ENCODE measurements at places on chromosomes 2 and 18. TPM values are rescaled to one million over a fixed set of nuclear protein-coding genes. Genes with fewer than 3 reads are reported as not detected.

DNA sequence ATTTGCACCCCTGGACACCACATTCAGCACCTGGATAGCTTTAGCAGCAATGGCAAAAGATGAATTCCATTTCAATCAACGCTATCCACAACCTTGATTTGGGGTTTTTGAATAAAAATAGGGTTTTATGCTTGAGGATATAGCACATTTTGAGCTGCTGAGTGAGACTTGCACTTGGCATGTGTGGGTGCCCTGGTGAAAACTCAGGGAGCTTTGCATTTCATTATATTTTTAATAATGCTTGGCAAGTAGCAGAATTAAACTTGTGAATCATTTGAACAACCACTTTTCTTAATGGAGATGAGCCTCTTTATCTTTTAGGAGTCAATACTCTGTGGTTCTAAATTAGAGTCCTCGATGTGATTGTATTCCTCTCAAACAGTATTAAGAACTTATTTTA, 252.4 kb downstream of the PLCL1 start:
- no peak overlapping the region for H3K27ac ChIP-seq
- no peak overlapping the region for H3K4me3 ChIP-seq
- no peak for DNase-seq
- no peaks in the 10 kb centered on the region for H3K4me1 ChIP-seq
- H3K36me3 ChIP-seq, result no peaks in the 10 kb centered on the region

GRCh38 chr2:21263622-21264021, 139.9 kb downstream of the TDRD15 start:
- no peaks in the 10 kb centered on the region for H3K4me1 ChIP-seq
- no peak overlapping the region for H3K4me3 ChIP-seq
- no peaks in the 10 kb centered on the region for H3K36me3 ChIP-seq
- no peak overlapping the region for H3K27ac ChIP-seq
- no peaks in the 10 kb centered on the region for H3K27me3 ChIP-seq

DNA sequence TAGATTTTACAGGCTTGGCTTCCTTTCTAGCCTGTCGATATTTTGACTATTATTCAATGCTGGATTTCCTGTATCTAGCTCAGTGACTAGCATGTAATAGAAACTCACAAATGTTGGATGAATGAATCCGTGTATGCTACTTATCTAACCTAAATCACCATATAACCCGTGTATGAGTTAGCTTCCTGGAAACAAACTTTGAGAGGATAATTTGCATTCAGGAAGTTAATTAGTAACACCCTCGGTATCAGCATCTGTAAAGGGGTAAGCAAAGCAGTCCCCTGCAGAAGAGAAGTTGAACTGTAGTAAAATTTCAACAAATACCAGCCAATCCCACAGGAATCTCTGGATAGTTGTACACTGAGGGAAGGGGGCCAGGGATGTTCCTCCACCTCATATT, 269.4 kb upstream of the LRATD1 start:
- no peak for DNase-seq
- H3K36me3 ChIP-seq, result no peaks in the 10 kb centered on the region
- no peaks in the 10 kb centered on the region for H3K27me3 ChIP-seq

- no peak for DNase-seq
- peaks cover 6% of the 10 kb centered on the region for H3K4me1 ChIP-seq
- H3K36me3 ChIP-seq, result no peaks in the 10 kb centered on the region
- H3K27ac ChIP-seq, result no peak overlapping the region
- H3K4me3 ChIP-seq, result no peak overlapping the region
These were observed 49.6 kb downstream of the SPIRE1 start for GRCh38 chr18:12608301-12608700.

- no peaks in the 10 kb centered on the region for H3K36me3 ChIP-seq
These were observed 1.4 kb downstream of the FRZB start for GRCh38 chr2:182864949-182865570.

DNA sequence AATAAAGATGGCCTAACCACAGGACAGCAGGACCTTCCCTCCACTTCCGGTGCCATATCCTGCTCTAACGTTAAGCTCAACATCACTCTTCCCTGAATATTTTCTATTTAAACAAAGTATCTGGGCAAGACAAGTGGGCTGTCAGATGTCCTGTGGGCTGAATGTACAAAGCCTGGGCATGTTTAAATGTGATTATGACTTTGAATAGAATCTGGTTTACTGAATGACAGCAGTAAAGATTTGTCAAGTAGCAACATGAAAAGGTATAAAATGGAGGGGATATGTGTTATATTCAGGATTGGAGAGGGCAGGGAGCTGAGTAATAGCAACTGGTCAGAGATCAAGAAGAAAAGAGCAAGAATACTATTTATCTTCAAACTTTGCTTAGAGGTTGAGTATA, 540.9 kb downstream of the NRXN1 start:
- H3K27me3 ChIP-seq, result no peaks in the 10 kb centered on the region
- no peak overlapping the region for H3K27ac ChIP-seq
- DNase-seq, result no peak
- peaks cover 7% of the 10 kb centered on the region for H3K4me1 ChIP-seq

- H3K4me1 ChIP-seq, result peaks cover 12% of the 10 kb centered on the region
- H3K4me3 ChIP-seq, result no peak overlapping the region
- no peaks in the 10 kb centered on the region for H3K27me3 ChIP-seq
- no peak overlapping the region for H3K27ac ChIP-seq
These were observed 41.4 kb downstream of the TET3 start for GRCh38 chr2:74025971-74026612.

- no peak for DNase-seq
- no peaks in the 10 kb centered on the region for H3K27me3 ChIP-seq
- peaks cover 7% of the 10 kb centered on the region for H3K4me1 ChIP-seq
- no peak overlapping the region for H3K4me3 ChIP-seq
- H3K36me3 ChIP-seq, result no peaks in the 10 kb centered on the region
- H3K27ac ChIP-seq, result no peak overlapping the region
These were observed 51.0 kb upstream of the ZNF516 start for GRCh38 chr18:76546088-76546435.

DNA sequence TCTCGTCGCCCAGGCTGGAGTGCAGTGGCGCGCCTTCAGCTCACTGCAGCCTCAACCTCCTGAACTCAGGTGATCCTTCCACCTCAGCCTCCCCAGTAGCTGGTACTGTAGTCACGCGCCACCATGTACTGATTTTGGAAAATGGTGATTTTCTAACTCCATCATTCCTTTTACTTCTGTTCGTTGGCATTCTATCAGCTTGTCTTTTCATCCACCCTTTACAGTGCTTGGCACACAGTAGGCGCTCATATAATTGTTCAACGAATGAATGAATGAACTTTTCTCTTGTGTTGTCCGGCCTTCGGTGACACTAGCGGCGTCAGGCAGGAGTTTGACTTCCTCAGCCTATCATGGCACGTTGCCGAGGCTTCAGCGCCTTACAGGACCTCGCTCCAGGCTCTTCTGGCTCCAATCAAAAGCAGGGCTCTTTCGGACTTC, 373 bp upstream of the MTHFD2 start:
- H3K4me1 ChIP-seq, result peaks cover 13% of the 10 kb centered on the region
- no peak for DNase-seq

GRCh38 chr18:76442413-76443171, 52.5 kb downstream of the ZNF516 start:
- no peak overlapping the region for H3K4me3 ChIP-seq
- H3K27me3 ChIP-seq, result no peaks in the 10 kb centered on the region
- peak; percentile 58 for DNase-seq
- no peak overlapping the region for H3K27ac ChIP-seq
- H3K4me1 ChIP-seq, result no peaks in the 10 kb centered on the region

GRCh38 chr2:61017556-61018317, at the start of the genes PEX13 and PUS10:
TSS of gene PEX13 (plus strand) at chr2:61017720. CDS start at chr2:61017760, 40 bp downstream.
TSS of gene PUS10 (minus strand) at chr2:61018255. CDS start at chr2:61011890, 6,365 bp downstream.
- no peaks in the 10 kb centered on the region for H3K36me3 ChIP-seq
- H3K4me1 ChIP-seq, result peaks cover 26% of the 10 kb centered on the region
- peak within 1 kb of the TSS; percentile 92 for H3K4me3 ChIP-seq
- no peaks in the 10 kb centered on the region for H3K27me3 ChIP-seq

DNA sequence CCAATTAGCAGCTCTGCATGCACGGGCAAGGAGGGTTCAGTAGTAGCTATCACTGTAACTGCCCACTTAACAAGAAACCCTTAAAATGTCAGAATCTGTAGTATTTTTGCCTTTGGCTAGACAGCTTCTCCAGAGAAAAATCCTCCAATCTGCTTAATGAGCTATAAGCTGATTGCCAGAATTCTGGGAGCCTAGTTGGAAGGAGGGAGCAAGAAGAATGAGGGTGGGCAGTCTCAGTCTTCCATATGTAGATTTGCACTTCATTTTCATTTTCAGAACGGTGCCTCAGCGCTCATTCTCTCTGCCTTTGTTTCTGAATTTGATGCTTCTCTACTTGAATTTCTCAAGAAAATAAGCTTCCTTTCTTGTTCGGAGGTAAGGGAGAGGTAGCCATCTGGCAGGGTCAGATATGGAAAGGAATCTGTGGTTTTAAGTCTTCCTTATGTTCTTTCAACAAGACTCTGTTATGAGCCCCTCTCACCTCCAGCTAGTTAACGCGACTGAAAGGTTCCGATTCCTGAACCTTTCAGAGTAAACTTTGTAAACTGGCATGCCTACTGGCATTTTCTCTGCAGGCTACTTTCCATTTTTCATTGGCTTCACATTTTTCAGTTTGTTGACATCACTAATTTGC, 53.5 kb downstream of the HNRNPLL start:
- H3K4me3 ChIP-seq, result no peak overlapping the region
- H3K36me3 ChIP-seq, result no peaks in the 10 kb centered on the region
- no peaks in the 10 kb centered on the region for H3K4me1 ChIP-seq
- H3K27me3 ChIP-seq, result no peaks in the 10 kb centered on the region
- no peak for DNase-seq

DNA sequence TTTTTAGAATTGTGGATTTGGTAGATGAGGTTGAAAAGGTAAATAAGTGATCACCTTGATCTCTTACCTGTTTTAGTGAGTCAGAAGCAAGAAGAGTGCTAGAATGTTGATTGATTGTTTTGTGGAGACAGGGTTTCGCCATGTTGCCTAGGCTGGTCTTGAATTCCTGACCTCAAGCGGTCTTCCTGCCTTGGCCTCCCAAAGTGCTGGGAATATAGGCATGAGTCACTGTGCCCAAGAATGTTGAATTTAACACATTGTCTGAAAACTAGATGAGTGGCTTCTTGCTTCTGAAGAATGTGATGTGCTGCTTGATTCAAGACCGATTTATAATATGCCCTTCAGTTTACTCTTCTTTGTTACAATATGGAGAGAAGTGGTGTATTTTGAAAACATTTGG, 121.3 kb downstream of the FMNL2 start:
- no peak overlapping the region for H3K27ac ChIP-seq
- no peaks in the 10 kb centered on the region for H3K36me3 ChIP-seq
- no peak overlapping the region for H3K4me3 ChIP-seq
- no peaks in the 10 kb centered on the region for H3K4me1 ChIP-seq
- H3K27me3 ChIP-seq, result no peaks in the 10 kb centered on the region

The RNU2-63P gene
- total RNA-seq, result not detected

The UGT1A10 gene
- not detected for total RNA-seq

The CDH2 gene
- total RNA-seq, result 1.8 TPM

The IWS1 gene
- 39.3 TPM for total RNA-seq
